ENCODE measurements at places on chromosomes 3 and 15. TPM values are rescaled to one million over a fixed set of nuclear protein-coding genes. Genes with fewer than 3 reads are reported as not detected.

UNC13C gene
- total RNA-seq, result not detected

GPR149 gene
- total RNA-seq, result not detected

PLSCR5 gene
- total RNA-seq, result not detected

ROBO1 gene
- 12.2 TPM for total RNA-seq

GOLGA6L9 gene
- total RNA-seq, result 2.1 TPM

ESYT3 gene
- total RNA-seq, result 0.16 TPM

STXBP5L gene
- 0.36 TPM for total RNA-seq

ACTC1 gene
- 0.29 TPM for total RNA-seq

P3H2 gene
- total RNA-seq, result 30.3 TPM

ALPK3 gene
- total RNA-seq, result 0.12 TPM
